ENCODE measurements at places on chromosomes 16 and 17. TPM values are rescaled to one million over a fixed set of nuclear protein-coding genes. Genes with fewer than 3 reads are reported as not detected.

CEMP1 gene
- not detected for total RNA-seq

RIPOR1 gene
- total RNA-seq, result 43.0 TPM

C17orf100 gene
- 2.7 TPM for total RNA-seq

ASPA gene
- not detected for total RNA-seq

SPN gene
- not detected for total RNA-seq

Data from A549 treated with AZD2906 at 1 μM for 4 hours (cell line).